GM12865 (cell line): ENCODE measurements at places on chromosomes 3 and 15.

- no peak for DNase-seq
These were observed 20.3 kb downstream of the KY start for GRCh38 chr3:134630506-134630905.

DNA sequence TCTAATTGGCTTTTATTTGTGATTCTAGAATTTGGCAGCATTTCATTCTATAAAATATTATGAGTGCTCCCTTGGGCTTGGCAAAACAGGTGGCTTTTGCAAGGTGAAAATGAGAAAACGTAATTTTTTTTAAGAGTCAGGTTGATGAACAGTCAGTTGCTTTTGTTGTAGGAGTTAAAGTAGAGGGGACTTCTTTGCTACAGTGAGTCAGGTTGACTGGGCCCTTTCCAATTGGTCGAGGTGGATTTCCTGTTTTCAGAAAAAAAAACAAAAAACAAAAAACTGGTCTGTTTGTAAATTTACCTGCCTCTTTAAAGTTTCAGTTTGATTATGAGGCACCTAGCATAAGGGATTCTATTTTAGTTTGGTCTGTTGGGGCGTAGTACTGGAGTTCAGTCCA, 1469.4 kb upstream of the GBE1 start:
- DNase-seq, result no peak

DNA sequence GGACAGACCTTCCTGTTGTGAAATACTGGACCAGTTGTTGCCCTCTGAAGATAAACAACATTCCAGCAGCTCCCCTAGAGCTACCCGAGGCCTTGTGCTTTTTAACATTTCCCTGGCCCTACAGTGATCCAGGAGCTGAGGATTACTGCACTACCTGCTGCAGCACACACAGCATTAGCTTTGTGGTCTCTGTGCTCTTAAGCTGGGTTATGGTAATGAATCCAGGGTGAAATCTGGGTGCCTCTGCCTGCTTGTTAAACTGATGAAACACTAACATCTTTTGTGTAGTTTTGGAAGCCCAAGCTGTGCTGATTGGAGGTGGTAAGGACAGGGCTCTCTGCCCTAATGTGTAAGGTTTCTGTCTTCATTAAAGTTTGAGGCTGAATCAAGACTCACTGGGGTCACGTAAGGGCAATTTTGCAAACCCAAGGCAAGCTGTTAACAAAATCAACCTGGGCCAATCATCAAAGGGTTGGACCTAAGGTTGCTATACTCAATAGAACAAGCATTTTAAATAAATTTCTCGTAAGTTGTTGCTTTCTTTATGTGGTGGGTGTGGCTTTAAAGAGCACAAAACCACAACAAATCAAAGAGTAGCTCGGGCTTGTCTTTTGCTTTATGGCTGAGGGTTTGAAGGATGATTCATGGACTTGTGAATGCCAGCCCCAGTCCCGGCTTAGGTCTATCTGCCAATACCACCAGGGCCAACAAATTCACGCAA, 183.9 kb downstream of the TPRG1 start:
- no peak for DNase-seq

DNA sequence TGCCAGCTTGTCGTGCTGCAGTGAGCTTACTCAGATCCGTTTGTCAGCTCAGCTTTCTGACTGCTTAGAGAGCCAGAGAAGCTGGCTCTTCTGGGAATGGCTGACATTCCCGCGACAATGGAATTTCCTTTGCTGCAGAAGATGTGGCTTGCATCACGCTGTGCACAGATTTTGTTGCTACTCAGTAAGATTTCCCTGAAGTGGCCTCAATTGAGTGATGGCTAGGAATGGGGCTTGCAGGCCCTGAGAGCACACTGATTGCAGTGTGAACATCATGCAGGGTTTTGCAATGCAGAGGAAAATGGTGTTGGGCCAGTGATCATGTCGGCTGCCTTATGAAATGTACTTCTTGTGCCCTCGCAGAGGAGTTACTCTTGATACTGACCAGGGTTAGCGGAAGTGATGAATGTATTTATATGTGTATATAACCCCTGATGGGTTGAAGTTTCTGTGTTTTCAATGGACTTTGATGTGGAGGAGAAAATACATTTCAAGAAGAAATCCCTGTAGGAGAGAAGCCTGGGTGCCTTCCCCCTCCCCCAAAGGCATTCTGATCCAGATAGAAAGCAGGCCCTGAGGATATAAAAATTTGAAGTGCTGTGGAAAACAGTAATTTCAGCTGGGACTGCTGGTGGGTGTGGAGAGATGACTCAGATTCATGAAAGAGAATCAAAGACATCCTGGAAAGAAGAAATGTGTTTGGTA, 102.5 kb upstream of the PDZRN3 start:
- no peak for DNase-seq

DNA sequence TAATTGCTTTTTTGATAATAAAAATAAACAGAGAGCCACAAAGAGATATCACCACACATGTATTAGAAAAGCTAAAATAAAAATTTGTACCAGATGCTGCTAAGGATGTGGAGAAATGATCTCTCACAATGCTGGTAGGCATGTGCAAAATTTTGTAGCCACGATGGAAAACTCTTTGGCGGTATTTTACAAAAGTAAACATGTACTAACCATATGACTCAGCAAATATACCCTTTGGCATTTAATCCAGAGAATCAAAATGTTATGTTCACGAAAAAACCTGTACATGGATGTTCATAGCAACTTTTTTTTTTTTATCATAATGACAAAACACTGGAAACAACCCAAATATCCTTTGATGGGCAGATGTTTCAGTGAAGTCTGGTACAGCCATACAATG, 261.2 kb downstream of the LPP start:
- DNase-seq, result no peak

- no peak for DNase-seq
These were observed 517.3 kb downstream of the MECOM start for GRCh38 chr3:169146179-169146665.

- DNase-seq, result no peak
These were observed 140.1 kb downstream of the STAC start for GRCh38 chr3:36520241-36521006.

DNA sequence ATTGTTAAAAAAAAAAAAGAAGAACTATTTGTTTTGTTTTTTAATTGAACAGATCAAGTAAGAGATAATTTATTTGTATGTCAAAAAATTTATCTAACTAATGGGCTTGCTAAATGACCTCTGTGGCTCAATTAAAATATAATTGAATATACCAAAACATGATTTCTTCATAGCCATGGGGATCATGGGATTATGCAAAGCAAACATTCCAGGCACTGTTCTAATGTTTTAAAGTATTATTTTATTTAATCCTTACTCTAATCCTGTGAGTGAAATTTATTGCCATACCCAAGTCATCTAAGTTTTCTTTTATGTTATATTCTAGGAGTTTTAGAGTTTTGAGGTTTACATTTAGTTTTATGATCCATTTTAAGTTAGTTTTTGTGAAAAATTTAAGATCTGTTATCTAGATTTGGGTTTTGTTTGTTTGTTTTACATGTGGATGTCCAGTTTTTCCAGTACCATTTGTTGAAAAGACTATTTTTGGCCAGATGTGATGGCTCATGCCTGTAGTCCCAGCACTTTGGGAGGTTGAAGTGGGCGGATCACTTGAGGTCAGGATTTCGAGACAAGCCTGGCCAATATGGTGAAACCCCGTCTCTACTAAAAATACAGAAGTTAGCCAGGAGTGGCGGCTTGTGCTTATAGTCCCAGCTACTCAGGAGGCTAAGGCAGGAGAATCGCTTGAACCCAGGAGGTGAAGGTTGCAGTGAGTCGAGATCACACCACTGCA, 52.3 kb upstream of the CNOT10 start:
- no peak for DNase-seq

- no peak for DNase-seq
These were observed 88.0 kb downstream of the TTBK2 start for GRCh38 chr15:42832576-42832975.

GRCh38 chr3:186497608-186498007, 46.6 kb downstream of the CRYGS start:
- no peak for DNase-seq

DNA sequence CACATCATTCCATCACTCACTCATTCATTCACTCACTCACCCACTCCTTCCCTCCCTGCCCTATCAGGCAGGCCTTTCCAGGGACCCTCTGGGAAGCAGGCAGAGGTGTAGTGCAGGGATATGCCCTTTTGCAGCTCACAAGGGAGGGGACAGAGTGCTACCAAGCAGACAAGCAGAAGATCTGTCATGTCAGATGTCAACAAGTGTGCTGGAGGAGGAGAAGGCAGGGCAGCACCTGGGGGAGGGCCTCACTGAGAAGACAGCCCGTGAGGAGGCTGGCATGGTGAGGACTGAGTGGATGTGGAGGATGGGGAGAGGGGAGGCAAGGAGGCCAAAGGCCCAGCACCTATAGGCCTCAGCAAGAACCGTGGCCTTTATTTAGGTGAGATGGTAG, 15.3 kb downstream of the ABTB1 start:
- no peak for DNase-seq
